ENCODE measurements at places on chromosomes 5 and 9.

- DNase-seq = no peak
These were observed 186.8 kb downstream of the SNX18 start for GRCh38 chr5:54704333-54704732.

DNA sequence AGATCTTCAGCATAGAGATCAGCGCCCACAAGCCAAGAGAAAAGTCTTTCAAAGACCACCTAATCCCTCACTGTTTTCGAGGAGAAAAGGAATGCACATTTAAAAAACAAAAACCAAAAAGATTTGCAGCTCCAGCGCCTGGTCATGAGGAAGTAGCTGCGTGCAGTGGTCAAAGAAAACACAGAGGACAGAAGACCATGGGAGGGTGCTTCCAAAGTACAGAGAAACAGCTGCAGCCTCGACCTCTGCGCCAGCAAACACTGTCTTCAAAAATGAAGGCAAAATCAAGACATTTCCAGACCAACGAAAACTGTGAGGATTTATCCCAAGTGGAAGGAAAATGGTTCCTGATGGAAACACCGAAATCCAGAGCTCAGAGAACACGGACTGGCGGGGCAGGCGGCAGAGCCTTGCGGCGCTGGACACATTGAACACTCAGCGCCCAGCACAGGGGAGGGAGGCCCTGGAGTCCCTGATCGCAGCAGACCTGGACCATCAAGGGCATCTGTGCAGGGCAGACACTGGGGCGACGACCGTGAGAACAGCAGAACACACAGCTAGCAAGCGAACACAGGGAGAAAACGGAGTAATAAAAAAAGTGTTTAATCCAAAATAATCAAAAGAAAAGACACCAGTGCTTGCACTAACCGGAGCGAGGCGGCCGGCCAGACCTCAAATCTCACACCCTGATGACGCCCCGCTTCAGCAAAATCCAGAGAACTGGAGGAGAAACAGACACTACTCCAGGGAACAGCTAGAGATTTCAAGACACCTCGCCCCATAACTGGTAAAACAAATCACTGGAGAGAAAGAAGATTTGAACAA, 12.6 kb upstream of the SLC12A7 start:
- DNase-seq = no peak

GRCh38 chr5:114123654-114124053, 238.2 kb upstream of the KCNN2 start:
- DNase-seq = no peak

DNA sequence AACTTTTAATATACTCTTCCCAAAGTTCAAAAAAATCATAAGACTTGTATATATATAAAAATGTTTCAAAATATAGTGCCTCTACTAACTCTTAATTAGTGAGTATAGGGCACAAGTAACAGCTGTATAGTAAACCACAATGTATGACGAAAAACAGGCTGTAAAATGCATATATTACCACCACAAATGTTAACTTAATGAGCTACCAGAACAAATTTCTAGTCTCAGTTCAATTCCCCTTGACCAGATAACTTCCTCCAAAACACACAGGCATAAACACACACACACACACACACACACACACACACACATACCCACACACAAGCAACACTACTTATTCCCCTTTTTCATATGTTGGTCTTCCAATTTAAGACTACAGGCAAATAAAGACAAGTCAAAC, 78.8 kb downstream of the FBXL17 start:
- no peak for DNase-seq

DNA sequence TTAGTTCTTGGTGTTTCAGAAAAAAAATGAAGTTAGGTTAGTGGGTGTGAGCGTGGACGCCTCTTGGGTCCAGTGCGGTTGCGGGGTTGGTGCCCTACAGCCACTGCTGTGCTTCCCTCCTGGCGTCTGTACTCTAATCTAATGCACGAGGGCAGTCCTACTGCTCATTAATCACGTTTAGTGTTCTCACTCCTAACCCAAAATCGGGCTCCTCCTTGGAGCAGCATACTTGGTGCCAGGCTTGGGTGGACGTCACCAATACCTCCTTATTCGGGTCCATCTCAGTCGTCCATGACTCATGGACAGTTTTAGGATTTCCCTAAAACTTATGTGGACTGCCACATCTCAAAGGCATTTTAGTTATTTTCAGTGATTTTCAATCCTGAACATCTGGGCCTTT, 41.6 kb downstream of the TRIO start:
- DNase-seq = peak; percentile 28

GRCh38 chr5:68026092-68026885, 189.3 kb upstream of the PIK3R1 start:
- no peak for DNase-seq

- DNase-seq = no peak
These were observed 1.2 kb downstream of the AK3 start for GRCh38 chr9:4739587-4740387.

DNA sequence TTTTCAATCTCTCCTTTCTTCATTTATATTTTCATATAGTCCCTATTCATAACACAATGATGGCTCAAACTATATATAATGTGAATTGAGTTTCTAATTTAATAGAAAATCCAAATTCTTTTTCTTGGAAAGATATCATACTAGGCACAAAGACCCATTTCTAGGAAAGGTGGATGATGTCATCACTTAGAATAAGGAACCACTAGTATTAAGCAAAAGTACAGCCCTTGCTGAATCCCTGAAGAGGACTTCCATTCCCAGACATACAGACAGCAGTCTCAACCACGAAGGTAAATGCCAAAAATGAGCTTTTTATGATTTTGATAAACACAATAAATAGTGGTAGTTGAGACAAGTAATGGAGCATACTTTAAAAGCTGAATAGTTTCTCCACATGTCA, 210.0 kb downstream of the FBN2 start:
- no peak for DNase-seq
